ENCODE measurements at places on chromosomes 4 and X.

DNA sequence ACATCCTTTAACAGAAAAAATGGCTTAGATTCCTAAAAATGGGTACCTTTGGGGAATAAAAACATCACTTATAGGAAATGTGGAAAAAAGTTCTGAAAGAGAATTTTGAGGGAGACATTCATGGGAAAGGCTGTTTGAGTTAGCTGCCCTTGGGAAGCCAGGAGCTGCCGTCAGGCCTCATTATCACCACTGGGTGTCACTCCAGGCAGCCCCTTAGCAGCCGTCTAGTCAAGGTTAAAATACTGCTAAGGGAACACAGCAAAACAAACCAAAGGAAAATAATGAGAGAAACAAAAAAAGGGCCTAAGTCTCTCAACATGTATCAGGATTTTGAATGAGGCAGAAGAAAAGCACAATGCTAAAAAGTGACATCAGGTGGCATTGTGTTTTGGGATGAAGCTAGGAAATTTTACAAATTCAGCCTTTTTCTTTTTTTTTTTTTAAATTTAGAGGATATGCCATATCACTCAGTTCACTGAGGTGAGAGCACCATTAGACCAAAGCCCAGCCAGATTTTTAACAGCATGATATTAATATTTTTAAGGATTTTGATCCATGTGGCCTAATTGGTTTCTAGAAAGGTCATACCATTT, 235.3 kb downstream of the GPAT3 start:
- peak; percentile 31 for DNase-seq

- no peak for DNase-seq
Observed at GRCh38 chr4:148396986-148397673, 45.1 kb downstream of the NR3C2 start.

- no peak for DNase-seq
Observed at GRCh38 chr4:22312113-22312512, 203.8 kb downstream of the ADGRA3 start.

DNA sequence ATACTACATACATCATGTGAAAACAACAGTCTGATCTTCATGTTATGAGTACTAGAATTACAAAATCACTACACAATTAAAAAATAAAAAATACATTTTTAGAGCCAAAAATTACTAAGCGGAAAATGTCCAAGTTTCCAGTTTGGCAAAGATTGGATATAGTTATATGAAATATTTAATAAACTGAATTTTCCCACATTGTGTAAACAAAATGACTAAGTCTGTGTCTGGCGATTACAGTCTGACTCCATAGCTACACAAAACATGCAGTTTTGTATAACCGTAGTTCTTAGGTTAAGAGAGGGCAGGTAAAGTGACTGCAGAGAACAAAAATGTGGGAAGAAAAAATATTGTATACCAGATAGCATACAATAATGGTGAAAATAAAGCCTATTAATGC, 59.2 kb upstream of the TMEM47 start:
- DNase-seq, result no peak

DNA sequence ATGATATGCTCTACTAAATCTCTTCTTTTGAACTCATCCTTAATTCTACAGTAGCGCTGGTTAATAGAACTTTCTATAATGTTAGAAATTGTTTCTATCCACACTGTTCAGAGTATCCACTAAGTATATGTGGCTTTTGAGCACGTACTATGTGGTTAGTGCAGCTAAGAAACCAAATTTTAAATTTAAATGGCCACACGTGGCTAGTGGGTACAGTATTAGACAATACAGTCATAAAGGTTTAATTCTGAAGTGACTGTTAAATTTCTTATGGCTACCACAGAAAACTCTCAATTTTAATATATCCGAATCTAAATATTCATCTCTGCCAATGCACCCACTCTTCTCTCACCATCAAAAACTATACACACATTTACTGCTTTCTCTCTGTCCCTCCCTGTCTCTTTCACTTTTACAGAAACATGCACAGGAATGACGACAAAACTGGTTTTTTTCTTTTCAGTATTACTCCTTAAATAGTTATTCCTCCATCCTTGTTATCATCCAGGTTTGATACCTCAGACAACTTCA, 583.9 kb downstream of the KCTD8 start:
- no peak for DNase-seq

DNA sequence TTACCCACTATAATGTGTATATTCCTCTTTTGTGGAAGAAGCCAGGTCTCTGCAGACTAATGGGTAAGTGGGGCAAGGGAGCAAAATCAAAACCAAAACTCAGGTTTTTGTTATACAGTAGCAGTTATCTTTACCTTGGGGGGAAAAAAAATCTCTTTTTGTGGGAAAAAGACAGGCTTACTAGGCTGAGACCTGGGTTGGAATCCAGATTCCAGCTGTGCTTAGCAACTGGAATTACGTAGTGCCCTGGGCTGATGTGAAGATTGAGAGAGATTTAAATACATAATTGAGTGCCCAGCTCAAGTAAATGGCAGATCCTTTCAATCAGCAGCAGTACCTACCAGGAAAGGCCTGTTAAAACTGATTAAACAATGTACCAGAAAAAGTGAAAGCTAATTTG, 15.4 kb upstream of the SCD5 start:
- no peak for DNase-seq

- DNase-seq, result no peak
Observed at GRCh38 chr4:138010639-138011038, 231.5 kb downstream of the SLC7A11 start.

DNA sequence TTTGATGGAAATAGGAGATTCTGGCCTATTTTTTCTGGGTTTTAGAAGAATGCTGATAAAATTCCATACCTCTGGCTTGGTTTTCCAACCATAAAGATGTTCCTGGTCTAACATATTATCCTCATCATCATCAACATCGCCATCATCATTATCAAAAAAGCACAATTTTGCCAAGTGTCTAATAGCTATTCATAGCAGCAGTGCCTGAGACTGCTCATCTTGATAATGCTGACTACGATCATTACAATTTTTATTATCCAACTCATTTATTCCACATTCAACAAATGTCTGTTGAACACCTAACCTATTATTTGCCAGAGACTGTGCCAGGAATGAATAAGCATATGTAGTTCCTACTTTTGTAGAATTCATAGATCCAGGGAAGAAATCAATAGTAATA, 303.5 kb upstream of the GATB start:
- DNase-seq, result no peak
